NCI-H1417 (cell line): ENCODE measurements at places on chromosomes 13 and 19.
A peak's percentile ranks its signal among the peaks of the same experiment; 100 is the strongest.

- DNase-seq: peak; percentile 98
These were observed 43.3 kb downstream of the RFX2 start for GRCh38 chr19:6066661-6067646.

GRCh38 chr13:41017159-41017558 lies 2.0 kb downstream of the ELF1 start:
- peak; percentile 3 for DNase-seq

DNA sequence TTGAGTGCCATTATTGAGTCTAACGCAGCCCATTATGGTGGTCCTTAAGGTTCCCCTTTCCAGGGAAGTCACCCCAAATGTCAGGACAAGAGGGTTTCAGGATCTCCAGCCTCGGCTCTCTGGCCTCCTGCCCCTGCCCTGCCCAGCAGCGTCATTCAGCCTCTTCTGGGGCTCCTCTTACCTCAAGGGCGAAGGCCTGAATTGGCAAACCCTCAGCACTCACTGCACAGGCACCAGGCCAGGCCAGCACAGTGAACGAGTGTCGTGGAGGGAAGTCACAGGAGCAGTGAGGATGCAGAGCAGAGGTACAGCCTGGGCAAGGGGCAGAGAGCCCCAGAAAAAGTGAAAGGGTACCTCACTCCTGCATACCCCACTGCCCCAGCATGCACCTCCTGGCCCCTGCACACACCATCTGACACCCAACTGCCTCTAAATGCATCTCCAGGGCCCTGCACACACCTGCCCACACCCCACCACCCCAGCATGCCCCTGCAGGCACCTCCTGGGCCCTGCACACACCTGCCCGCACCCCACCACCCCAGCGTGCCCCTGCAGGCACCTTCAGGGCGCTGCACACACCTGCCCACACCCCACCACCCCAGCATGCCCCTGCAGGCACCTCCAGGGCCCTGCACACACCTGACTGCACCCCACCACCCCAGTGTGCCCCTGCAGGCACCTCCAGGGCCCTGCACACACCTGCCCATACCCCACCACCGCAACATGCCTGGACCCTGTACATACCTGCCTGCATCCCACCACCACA lies 19.8 kb downstream of the SLC25A42 start:
- no peak for DNase-seq

- no peak for DNase-seq
These were observed 14.8 kb upstream of the ZNF492 start for GRCh38 chr19:22619371-22619770.
